ENCODE measurements at places on chromosomes 6 and 20. TPM values are rescaled to one million over a fixed set of nuclear protein-coding genes. Genes with fewer than 3 reads are reported as not detected.

The UQCC2 gene
- total RNA-seq = 11.5 TPM

The NUP43 gene
- 15.7 TPM for total RNA-seq

The FAM209B gene
- not detected for total RNA-seq

The APCDD1L gene
- not detected for total RNA-seq

The VGLL2 gene
- total RNA-seq = not detected

The FUT9 gene
- total RNA-seq = not detected

The PRL gene
- 0.14 TPM for total RNA-seq

The BPIFB1 gene
- 171 TPM for total RNA-seq

The ZKSCAN8 gene
- 23.0 TPM for total RNA-seq

The TLDC2 gene
- not detected for total RNA-seq

The FAM162B gene
- total RNA-seq = 14.3 TPM

The SLC17A2 gene
- not detected for total RNA-seq

DNA sequence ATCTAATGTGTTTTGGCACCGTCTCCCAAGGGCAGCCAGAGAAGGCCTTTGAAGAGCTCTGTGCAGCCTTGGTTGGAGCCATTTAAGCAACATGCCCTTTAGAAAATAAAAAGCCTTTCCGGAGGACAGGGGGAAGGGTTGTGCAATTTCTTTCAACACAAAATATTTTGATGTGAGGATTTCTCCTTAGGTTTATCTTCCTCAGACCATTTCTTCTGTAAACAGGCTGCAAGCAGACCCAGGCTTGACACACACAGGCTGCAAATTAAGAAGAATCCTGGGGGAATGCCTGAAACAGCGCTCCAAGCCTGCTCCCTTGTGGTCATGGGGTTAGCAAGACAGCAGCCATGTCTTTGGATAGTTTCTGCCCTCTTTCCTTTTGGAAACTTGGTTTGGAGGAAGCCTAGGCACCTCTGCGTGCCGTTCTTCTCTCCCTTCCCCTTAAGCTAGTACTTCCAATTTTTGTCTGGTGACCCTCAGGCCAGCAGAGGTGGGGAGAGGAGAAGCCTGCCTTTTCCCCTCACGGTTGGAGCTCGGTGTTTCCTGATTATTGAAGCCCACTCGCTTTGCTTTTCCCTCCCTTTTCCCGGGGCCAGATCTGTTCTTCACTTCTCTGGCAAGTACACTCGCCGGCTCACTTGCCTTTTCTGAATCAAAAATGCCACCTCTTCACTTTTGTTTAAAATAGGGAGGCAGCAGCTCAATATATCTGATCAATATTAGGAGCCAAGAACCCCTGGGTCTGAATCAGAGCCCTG lies 39.6 kb upstream of the NOX3 start:
- no peak for DNase-seq

DNA sequence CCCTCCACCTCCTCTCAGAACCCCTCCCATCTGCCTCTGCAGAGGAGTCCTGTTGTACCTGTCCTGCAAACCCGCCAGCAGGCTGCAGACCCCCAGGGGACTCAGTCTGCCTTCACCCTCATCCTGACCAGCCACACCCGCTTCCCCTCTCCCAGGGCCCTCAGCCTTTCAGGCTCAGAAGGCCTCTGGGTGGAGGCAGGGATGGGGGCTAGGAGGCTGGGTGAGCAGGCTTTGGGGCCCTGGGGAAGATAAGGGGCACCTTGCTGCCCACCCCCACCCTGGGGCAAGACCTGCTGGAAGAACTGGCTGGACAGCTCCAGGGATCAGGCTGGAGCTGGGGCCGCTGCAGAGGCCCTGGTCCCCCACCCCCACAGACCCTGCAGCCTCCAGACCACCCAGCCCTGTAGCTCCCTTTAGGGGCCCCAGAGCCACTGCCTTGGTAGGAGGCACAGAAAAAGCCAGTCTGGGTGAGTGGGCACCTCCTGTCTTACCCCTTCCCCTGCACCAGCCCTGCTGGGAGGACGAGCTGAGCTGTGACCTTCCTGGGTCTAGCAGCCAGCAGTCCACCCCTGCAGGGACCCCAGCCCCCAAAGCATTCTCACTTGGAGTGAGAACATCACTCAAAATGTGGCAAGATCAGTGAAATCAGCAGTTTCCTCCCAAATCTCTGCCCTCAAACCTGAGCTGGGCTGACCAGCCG lies 5.2 kb downstream of the TEAD3 start:
- DNase-seq = no peak

- DNase-seq = no peak
Measured at GRCh38 chr6:33642897-33643296, 21.8 kb downstream of the ITPR3 start.

GRCh38 chr6:40439026-40439800 lies 148.0 kb downstream of the LRFN2 start:
- DNase-seq = no peak

DNA sequence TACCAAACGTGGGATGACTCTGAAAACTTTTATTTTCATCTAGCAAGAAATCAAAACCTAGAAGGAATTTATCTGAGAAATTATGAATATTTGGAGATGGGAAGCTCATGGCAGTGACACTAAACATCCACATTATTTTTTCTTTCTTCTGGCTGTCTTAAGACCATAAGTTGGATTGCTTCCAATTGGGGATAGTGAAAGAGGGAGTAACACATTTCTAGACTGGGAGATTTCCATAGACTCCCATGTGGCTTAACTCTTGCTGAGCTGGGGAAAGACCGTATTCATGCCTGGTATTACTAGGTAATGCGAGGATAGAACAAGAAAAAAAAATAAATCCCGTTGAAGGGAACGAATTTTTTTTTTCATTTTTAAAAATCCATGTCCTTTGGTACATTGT lies 120.0 kb downstream of the UTRN start:
- DNase-seq = no peak

- no peak for DNase-seq
Measured at GRCh38 chr20:37319151-37319671, 26.7 kb upstream of the SRC start.

DNA sequence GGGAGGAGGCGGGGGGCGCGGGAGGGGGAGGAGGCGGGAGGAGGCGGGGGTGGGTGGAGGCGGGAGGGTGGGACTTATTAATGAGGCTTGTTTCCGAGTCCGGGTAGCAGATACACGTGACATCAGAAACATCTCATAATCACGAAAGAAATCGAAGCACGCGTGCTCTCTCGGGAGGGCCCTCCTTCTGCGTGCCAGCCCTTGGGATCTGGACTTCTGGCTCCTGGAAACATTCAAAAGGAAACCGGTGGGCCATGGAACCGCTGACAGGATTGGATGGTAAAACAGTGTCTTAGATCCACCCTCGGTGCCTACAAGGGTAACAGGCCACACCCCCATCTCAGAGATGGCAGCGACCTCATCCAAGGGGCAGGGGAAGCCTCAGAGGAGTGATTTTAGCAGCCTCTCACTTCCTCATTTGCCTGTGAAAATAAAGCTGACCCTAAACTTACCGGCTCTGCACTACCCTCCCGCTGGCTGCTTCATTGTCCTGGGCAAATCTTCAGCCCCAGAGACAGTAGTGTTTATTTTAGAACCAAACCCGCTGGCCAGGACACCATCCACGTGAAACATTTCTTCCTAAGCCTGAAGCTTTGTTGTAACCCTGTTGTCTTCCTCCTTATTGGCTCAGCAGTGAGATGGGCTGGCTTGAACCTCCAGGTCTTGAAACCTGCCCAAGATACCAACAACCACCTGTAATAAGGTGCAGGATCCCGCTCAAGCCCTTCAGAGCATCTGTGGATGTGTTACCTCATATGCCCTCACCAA lies 97.5 kb downstream of the PSMG4 start:
- DNase-seq = no peak

GRCh38 chr6:109237077-109237985 lies 142.0 kb downstream of the CEP57L1 start:
- DNase-seq = no peak

DNA sequence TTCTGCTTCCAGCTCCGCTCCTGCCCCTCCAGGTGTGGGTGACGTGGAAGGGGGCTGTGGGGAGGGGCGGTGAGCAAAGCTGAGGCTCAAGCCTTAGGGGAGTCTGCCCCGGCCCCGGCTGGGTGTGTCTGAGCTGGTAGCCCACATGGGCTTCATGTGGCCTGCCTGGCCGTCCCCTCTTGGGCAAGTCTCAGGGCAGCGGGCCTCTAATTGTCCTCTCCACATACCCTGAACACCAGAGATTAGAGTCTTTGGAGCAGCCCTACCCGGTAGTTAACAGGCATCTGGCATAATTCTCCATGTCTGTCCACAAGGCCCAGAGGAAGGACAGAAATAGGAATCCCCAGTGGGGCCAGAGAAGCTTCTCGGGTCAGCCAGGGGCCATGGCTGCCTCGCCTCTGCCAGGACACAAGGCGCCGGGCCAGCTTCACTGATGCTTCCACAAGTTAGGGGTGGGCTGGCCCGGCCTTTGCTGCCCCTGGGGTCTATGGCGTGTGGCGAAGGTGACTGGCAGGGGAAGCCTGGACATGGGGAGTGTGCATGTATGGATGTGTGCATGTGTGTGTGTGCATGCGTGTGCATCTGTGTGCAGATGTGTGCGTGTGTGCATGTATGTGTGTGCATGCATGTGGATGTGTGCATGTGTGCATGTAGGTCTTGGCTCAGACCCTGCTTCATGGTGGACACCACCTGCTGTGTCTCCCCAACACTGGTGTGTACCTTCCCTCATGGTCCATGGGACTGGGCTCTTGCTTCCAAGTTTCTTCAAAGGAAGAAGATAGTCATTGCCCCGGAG lies 24.0 kb downstream of the FRMD1 start:
- no peak for DNase-seq

GRCh38 chr6:13604546-13605416 lies 10.4 kb upstream of the NOL7 start:
- no peak for DNase-seq

GRCh38 chr6:116066789-116067188 lies 6.1 kb upstream of the FRK start:
- DNase-seq = no peak

- DNase-seq = no peak
Measured at GRCh38 chr6:81130969-81131368, 621.5 kb downstream of the TENT5A start.

DNA sequence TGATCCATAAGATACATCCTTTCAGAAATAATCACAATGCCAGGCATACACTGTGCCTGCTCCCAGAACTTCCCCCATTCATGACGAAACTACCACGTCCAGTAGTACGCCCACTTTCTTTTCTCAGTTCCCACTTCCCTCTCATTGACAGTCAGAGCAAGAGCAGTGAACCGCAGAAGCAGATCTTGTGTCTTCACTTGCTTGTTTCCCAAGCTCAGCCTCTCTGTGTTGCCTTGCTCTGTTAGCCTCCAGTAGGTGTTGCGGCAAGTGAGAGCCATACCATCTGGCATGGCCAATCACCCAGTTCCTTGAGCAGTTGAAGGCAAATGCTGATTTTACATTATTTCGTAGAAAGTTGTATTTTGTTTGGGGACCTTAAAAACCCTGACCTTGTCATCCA lies 11.7 kb downstream of the UST start:
- no peak for DNase-seq

DNA sequence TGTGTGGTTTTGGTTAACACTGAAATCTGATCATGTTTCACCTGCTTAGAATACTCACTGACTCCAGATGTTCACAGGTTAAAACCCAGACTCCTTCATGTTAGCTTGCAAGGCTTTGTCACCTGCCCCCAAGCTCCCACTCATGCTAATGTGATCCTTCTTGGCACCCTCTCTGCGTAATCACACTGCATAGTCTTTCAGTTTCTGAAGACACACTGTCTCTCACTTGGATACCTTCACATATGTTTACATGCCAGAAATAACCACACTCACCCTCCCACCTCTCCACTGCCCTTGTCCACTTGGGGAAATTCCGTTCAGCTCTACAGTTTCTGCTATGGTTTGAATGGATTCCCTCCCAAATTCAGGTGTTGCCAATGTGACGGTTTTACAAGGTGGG lies 234.7 kb upstream of the SASH1 start:
- DNase-seq = no peak

GRCh38 chr20:1427457-1428054 lies 34.7 kb upstream of the FKBP1A start:
- DNase-seq = no peak

- DNase-seq = no peak
Measured at GRCh38 chr6:83633149-83633548, 75.8 kb downstream of the SNAP91 start.

- DNase-seq = no peak
Measured at GRCh38 chr6:158680481-158680880, 30.6 kb downstream of the SYTL3 start.

DNA sequence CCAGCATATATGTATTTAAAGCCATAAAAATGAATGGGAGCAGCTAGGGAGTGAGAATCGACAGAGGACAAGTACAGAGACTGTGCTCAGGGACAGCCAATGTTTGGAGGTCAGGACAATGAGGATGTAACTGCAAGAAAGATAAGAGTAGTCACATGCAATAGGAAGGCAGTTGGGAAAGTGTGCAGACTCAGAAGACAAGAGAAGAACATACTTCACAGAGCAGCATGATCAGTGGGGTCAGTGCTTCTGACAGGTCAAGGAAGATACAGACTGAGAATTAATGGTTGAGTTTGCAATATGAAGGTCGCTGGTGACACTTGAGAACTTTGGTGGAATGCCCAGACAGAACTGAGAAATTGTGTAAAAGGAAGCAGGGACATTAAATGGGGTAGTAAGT lies 25.1 kb downstream of the PLAGL1 start:
- no peak for DNase-seq

DNA sequence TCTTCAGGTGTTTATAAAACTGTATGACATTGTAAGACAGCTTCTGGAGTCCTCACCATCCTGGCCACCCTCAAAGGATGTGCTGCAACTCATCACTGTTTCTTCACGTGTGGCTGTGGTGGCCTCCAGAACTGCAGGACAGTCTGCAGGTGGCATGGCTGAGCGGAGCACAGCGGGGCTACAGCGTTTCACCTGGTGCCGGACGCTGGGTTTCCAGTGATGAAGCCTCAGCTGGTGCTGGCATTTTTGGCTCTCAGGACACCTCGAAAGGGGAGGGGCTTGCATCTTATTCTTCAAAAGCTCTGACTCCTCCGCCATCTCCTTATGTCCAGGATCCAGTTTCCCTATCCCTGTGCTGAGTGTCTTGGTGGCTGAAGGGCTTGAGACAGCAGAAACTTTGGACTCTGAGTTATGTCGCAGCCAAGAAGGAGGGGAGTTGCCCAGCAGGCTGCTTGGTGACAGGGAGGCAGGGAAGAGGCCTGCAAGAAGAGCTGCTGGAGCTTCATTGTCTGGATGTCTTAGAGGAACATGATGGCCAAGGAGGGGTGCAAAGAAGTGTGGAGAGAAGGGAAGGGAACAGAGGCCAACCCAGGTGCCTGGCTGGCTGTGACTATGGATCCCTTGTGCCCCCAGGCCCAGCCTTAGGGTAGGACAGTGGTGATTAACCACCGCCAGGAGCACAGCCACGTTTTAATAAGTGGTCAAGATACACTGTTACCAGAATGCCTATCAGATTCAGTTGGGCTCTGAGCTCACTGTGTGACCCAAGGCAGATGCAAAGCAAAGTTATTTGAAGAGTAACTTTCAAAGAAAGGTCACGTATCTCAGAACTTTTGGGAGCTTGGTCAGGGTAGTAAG lies 58.7 kb downstream of the GTF2H5 start:
- DNase-seq = peak; percentile 71

All from upper lobe of left lung (tissue), 6 donors.